Femur (tissue), 1 donor: ENCODE measurements at places on chromosomes 1 and 21.
A peak's percentile ranks its signal among the peaks of the same experiment; 100 is the strongest.

DNA sequence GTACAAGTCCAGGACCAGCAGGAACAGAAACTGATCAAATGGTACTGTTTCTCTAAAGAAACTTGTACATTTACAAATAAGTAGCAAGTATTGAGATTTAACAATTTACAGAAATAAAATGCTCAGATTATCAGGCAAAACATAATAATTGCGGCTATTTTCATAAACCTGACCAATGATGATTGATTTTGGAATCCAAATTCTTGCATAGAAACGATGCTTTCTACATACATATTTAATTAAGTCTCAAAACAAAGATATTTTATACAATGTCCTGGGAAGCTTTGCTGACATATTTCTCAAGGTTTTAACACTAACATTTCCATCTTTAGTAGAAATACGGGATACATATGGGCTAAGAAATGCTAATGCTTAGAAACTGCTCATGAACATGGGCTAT lies 157.1 kb downstream of the VAV3 start:
- no peak for DNase-seq

DNA sequence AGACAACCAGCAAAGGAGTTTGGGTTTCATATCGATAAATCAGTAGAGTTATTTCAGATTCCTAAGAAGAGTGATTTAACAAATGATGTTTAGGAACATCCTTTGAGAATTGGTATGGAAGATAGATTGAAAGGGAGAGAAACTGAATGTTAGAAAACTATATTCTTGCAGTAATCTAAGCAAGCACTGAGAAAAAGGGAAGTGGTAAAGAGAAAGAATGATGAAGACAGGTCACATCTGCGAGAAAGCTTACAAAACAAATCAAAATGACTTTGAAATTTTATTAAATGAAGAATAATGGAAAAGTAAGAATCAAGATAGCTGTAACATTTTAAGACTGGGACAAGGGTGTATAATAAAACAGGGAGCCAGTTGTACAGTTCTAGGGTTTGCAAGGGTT lies 177.0 kb downstream of the HS2ST1 start:
- no peak for DNase-seq

DNA sequence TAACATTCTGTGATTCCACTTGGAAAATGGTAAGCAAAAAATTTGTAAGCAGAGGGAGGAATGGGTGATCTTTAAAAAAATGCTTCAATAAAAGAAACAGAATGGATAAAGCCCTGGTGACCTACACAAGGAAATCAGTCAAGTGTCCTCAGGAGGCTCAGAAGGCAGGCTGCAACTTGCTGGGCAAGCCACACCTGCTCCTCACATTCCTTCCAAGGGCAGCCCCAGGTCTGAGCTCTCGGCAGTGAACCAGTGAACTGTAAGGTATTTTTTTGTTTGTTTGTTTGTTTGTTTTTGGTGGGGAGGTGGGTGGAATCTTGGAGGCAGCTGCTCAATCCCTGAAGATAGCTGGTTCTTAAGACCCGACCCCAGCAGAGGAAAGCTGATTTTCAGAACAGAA lies 4.4 kb downstream of the TACSTD2 start:
- no peak for DNase-seq

DNA sequence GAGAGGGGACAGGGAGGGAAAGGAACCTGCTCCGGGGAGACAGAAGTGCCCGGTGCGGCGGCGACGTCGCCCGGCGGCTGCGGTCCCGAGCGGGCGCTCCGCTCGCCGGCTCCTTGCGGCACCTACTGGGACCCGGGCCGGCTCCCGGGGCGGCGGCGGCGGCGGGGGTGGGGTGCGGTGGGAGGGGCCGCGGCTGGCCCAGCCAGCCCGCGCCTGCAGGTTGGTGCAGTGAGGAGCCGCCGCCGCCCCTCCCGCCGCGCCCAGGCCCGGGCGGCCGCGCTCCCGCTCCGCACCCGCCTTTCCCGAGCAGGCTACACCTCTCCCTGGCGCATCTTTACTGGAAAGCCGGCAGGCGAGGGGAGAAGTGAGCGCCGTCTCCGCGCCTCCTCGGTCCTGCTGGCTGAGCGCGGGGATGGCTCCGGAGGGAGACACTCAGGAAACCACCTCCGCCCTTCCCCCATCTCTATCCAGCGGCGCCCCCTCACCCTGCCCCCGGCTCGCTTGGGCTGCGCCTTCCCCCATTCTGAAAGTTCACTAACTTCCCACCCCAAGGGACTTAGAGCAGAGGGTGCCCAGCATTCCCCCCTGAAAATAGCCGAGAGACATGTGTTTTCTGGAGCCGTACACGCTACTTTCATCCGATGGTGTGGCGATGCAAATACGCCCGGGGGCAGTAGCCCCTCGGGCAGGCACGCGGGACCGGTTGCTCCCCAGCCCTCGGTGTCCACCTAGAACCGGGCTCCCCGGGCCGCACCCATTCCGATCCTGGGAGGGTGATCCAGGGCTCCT lies at the start of gene PLD5:
Gene PLD5 (minus strand): TSS at position 127 of the 789 bp plus-strand sequence.
- DNase-seq: peak; percentile 20

DNA sequence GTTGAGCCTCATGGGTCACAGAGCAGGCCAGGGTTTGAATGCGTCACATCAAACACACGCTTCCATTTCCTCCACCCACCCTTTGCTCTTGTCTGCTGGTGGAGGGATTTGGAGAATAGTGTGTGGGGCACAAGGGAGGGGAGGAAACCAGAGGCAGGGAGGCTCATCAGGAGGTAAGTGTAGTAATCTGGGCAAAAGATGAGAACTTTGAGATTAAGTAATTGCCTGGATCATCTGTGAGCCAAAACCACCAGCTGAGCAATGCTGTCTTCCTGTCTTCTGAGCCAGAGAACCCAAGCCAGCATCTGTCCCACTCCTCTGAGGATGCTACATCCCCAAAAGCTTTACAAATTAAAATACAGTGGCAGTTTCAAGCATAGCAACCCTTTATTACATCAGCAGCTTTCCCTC lies 45.2 kb downstream of the C8B start:
- DNase-seq: peak; percentile 21

GRCh38 chr21:41349126-41349525 lies 12.7 kb upstream of the MX2 start:
- DNase-seq: no peak

DNA sequence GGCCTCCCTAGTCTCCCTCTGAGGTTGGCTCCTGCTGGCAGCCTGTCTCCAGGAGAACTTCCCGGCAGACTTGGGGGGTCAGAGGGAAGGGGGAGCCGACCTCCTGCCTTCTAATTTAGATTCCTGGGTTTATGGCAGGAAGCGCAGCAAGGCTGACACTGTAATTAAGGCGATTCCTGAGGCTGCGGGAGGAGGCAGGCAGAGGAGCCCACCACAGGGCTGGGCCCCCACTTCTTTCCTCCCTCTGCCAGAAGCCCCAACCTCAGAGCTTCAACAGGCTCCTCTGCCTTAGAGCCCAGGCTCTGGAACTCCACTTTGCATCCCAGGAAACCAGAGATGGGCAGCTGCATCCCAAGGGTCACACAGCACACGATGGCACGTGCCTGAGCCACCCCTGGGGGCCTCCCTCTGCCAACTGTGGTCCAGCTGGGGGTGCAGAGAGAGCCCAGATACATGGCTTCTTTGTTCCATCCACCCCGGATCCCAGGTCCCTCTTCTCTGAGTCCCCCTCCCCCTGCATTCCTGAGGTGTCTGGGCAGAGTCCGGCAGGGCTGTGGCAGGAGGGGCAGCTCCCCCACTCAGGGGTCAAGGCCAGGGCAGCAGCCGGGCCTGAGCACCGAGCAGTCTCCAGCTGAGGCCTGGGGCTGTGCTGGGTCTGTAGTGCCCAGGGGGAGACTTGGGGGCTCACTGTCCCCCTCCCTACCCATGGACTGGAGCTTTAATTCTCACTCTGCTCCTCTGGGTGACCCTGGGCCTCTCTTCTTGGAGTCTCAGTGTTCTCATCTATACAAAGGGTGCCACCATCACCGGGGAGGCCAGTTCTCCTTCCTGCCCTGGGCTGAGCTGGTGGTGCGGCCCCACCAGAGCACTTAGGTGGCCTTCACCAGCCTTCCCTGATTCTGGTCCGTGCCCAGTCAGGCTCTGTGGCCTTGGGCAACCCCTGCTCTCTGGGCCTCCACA lies 39.4 kb upstream of the FAM131C start:
- peak; percentile 77 for DNase-seq

DNA sequence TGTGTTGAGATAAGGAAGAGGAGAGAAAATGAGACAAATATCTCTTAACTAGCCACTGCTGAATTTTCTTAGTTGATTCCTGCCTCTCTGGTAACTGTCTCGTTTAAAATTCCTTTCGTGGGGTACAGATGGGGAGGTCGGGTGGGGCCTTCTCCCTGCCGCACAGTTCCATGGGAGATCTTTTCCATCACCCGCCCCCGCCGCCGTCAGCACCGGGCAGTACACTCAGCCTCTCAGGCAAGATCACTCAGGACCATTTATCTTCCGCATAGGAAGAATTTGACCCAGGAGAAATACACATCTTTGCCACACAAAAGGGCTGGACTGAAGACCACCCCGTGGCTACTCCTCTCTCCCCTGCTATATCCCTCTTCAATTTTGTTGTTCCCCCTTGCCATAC lies 2.3 kb upstream of the VPS26C start:
- DNase-seq: no peak

- DNase-seq: no peak
Observed at GRCh38 chr1:90798344-90798743, 81.2 kb upstream of the BARHL2 start.

- DNase-seq: peak; percentile 25
Observed at GRCh38 chr1:233294913-233295236, 650 bp downstream of the PCNX2 start.

DNA sequence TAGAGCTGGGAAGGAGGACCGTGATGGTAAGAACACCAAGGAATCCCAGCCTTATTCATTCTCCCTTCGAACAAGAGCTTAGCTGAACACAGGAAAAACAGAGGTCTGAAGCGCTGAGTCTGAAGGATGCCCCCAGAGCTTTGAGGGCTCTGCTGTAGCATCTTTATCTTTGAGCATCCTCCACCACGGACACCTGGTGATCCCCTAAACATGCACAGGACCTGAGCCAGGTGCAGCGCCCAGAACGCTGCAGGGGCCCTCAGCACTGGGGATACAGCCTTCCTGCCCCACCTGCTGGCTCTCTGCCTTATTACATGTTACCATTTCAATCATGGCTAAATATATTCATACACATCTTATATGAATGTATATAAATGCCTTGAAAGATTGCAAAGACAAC lies 7.7 kb upstream of the GPATCH4 start:
- no peak for DNase-seq

GRCh38 chr1:1543706-1544099 lies 3.3 kb upstream of the TMEM240 start:
- no peak for DNase-seq

DNA sequence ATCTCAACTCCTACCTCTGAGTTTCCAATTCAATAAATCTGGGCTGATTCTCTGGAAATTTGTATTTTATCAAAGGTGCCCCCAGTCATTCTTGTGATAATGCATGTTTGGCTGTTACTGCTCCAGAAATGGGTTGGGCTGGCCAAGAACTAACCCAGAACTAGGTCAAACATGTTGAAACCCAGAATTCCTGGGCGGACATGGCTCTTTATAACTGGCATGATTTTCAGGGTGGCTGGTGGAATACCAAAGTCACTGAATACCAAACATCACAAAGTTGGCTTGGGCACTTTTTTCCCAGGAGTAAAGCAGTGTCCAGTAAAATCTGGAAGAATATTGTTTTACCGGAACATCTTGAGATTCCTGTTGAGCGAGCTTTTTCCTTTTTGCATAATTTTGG lies 89.4 kb upstream of the S1PR1 start:
- DNase-seq: no peak

DNA sequence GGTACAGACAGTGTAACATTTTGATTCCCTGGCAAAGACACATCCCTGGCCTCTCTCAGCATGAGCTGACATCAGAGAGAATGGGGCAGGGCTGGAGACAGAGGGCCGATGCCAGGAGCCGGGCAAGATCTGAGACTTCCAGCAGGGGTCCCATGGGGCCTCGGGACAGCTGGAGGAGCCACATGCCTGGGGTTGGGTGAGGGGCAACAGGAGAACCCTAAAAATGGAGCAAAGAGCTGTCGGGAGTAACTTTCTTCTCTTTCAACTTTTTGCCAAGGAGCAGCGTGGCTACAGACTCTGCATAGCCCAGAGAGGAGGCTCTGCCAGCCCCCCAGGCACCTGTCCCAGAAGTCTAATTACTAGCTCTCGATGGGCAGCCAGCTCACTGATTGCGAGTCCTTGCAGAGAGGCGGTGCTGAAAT lies 130.8 kb downstream of the LACTBL1 start:
- peak; percentile 76 for DNase-seq

GRCh38 chr1:96072021-96072420 lies 649.6 kb upstream of the PTBP2 start:
- DNase-seq: no peak

- no peak for DNase-seq
Observed at GRCh38 chr21:23162198-23162946, 2164.2 kb downstream of the NCAM2 start.

GRCh38 chr1:10678852-10679251 lies 117.6 kb downstream of the CASZ1 start:
- DNase-seq: no peak

- DNase-seq: no peak
Observed at GRCh38 chr1:173406783-173407230, 70.3 kb upstream of the PRDX6 start.

DNA sequence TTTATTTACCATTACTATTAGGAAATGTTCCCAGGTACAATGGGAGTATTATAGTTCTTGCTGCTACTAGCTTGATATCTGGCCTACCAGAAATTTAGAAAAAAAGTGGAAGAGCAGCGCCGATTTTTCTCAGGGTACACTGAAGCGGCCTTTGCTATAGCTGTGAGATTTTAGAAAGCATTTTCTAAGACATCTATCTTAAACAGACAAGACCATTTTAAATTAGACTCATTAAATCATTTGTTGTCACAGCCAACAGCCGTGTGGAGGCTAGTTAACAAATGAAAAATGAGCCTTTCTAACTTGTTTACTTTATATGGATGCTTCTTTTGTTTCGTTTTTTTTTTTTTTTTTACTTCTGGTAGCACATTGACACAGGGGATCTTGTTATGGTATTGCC lies 183.2 kb upstream of the ZRANB2 start:
- no peak for DNase-seq

- no peak for DNase-seq
Observed at GRCh38 chr1:50651476-50652263, 228.4 kb upstream of the DMRTA2 start.

- DNase-seq: no peak
Observed at GRCh38 chr1:221981461-221981860, 239.6 kb upstream of the DUSP10 start.

- DNase-seq: no peak
Observed at GRCh38 chr1:31761883-31762282, 2.3 kb downstream of the ADGRB2 start.

GRCh38 chr1:160108888-160109662 lies 6.5 kb upstream of the ATP1A2 start:
- peak; percentile 66 for DNase-seq

DNA sequence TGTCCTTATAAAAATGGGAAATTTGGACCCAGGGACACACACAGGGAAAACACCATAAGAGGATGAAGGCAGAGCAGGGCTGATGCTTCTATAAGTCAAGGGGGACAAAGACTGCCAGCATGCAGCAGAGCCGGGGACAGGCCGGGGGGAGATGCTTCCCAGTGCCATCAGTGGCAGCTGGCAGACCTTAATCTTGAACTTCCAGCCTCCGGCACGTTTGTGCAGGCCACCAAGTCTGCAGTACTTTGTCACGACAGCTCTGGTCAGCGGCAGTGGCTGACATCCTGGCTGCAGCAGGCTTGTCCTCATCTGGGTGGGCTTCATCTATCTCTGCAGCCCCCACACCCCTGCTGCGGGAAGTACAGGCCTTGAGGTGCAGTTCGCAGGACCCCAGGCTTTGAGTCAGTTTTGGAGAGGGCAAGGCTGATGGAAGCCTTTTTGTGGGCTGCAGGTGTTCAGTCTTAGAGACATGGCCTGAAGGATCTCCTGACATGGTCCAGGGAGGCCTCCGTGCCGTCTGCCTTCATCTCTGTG lies 186.0 kb downstream of the DYRK1A start:
- DNase-seq: no peak

GRCh38 chr21:26405735-26406361 lies 167.2 kb downstream of the CYYR1 start:
- no peak for DNase-seq
